ENCODE measurements at places on chromosomes 5 and 9.

DNA sequence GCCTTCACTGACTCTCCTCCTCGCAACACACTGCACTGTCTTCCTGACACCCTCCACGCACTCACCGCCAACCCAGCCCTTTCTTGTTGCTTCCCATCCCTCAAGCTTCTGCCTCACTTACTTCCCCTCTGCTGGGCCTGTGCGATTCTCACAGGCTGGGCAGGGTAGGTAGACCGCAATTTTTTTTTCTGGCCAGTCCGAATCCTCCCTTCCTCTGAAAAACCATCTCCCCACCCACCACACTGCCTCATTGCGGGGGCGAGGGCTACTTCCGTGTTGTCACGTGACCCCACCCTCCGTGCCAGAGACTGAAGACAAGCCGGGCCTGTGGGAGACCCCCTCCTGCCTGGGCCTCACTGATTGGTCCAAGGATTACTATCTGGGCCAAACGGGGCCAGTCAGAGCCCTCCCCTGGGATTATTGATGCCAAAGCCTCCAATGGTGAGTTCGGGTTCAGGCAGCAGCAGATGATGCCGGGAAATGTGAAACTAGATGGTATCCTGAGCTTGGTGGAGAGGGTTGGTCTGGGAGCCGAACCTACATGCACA is 73.1 kb downstream of the STK10 start:
- no peak for DNase-seq

GRCh38 chr5:116571568-116572349 is 2.9 kb downstream of the SEMA6A start:
- DNase-seq, result peak; percentile 9

GRCh38 chr9:35311891-35312639 is 150.3 kb downstream of the UNC13B start:
- DNase-seq, result no peak

- DNase-seq, result no peak
These were observed 17.6 kb upstream of the SNX2 start for GRCh38 chr5:122757285-122757684.

DNA sequence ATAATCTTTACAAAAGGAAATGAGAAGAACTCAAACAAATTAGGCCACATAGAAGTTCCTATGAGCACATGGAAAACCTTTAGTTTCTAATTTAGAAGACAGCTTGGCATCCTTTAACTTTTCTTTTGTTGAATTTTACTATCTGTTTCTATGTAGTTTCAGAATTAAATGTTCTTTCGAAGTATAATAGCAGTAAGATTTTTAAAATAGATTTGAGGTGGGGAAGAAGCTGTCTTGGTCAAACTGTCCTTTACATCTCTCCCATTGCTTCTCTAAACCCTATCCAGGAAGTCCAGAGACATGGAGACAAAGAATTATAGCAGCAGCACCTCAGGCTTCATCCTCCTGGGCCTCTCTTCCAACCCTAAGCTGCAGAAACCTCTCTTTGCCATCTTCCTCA is at the start of gene OR1L4:
Gene OR1L4 (plus strand): TSS at position 301 of the 400 bp plus-strand sequence. CDS start 0 bp downstream, at position 301.
- no peak for DNase-seq

GRCh38 chr9:135739271-135740220 is 37.6 kb downstream of the KCNT1 start:
- no peak for DNase-seq

DNA sequence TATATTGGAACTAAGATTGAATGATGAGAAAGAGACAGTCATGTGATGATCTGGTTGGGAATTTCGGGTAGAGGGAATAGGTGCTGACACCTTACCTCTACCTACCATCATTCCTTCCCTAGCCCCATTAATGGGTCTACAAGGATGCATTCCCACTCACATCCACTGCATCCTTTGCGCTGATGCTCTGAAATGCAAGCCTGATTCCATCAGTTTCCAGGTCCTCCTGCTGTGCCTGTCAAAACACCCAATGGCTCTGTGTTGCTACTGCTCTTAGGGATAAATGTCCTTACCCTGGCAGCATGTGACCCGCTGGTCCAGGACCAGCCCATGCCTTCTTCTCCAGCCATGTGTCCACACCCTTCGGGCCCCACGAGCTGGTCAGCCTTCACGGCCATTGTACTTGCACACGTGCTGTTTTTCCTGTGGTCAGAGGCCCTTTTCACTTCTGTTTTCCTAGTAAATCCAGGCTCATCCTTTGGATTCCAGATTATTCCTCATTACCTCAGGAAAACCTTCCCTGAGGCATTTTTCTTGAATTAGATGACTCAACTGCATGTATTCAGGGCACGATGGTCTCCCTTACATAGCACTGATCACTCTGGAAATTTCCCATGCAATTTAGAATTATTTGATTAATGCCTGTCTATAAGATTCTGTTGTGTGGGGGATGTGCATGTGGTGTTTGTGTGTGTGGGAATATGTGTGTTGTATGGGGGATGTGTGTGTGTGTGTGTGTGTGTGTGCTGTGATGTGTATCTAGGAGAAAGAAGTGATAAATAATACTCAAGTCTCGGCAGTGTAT is 185.0 kb downstream of the DIRAS2 start:
- DNase-seq, result no peak

DNA sequence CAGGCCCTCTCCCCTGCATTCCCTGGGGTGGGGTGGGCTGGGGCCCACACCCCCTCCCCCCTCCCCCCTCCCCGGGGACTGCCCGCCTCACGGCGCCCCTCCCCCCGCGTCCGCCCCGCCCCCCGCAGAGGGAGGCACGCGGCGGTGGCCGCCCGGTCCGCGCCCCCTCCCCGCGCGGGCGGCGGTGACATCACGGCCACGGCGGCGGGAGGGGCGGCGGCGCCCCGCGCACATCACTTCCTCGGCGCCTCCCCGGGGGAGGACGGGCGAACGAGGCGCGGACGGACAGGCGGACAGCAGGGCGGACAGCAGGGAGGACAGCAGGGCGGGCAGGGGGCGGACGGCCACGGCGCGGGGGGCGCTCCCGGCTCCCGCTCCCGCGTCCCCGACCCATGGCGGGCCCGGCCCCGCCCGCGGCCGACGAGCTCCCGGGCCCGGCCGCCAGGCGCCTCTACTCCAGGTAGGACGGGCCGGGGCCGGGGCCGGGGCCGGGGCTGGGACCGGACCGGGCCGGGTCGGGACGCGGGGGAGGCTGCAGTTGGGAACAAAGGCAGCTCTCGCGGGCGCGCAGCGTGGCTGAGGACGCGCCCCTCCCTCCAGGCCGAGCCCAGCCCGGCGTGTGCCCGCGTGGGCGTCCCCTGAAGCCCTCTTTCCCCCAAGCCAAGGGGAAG is at the start of gene GPSM1:
Gene GPSM1 (plus strand): TSS at position 236 of the 671 bp plus-strand sequence. CDS start 157 bp downstream, at position 393.
- DNase-seq, result peak; percentile 70

DNA sequence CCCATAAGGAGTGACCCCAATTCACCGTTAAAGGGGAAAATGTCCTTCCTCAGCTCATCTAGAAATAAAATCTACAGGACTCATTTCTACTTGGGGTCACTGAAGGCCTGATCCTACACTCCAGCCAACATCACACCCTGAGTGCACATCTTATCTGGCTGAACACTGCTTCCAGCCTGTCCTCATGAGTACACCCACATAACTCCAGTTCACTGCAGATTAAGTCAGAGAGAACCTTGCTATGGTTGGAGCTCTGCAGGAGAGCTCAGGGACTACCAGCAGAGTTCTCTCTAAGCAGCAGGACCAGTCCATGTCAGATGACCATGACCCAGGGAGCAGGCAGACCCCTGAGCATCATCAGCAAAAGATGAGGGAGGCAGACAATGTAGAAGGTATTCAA is 126.9 kb upstream of the MAP3K1 start:
- no peak for DNase-seq

GRCh38 chr5:82129723-82130285 is 148.3 kb downstream of the RPS23 start:
- no peak for DNase-seq

DNA sequence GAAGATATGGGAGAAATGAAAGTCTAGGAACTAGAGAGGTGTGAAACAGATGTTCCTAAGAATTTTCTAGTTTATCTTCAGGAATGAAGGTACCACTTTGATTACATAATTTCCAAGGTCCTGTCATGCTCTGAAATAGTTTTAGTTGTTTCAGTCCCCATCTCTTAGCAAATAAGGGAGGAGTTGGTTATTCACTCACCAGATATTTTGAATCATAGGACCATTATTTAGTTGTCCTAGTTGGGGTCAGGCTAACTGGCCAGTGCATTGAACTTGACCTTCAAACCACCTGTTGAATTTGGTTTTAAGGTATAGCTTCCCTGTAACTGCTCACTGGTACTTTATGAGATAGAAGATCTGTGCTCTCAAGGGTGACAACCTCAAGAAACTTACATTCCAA is 53.9 kb upstream of the TNFAIP8 start:
- DNase-seq, result no peak

GRCh38 chr5:77642738-77643653 is 4.5 kb upstream of the OTP start:
- peak; percentile 23 for DNase-seq

- no peak for DNase-seq
These were observed 25.7 kb upstream of the SPDL1 start for GRCh38 chr5:169557838-169558237.

DNA sequence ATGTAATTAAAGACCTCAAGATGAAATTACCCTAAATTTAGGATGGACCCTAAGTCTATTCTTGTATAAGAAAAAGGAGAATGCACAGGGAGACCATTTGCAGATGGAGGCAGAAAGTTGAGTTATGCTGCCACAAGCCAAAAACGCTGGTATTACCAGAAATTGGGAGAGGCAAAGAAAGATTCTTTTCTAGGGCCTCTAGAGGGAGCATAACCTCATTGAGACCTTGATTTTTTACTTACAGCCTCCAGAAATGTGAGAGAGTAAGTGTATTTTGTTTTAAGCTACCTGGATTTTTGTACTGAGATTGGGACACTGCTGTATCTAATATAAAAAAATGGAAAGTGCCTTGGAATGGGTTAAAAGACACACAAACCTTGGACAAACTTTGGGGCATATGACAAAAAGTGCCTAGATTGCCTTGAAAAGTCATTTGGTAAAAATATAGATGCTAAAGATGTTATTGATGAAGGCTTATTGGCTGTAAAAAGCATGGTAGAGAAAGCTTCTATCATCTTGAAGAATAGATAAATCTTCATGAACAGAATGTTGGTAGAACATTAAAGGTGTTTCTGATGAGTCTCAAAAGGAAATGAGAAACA is 174.7 kb upstream of the PRDM9 start:
- DNase-seq, result no peak

DNA sequence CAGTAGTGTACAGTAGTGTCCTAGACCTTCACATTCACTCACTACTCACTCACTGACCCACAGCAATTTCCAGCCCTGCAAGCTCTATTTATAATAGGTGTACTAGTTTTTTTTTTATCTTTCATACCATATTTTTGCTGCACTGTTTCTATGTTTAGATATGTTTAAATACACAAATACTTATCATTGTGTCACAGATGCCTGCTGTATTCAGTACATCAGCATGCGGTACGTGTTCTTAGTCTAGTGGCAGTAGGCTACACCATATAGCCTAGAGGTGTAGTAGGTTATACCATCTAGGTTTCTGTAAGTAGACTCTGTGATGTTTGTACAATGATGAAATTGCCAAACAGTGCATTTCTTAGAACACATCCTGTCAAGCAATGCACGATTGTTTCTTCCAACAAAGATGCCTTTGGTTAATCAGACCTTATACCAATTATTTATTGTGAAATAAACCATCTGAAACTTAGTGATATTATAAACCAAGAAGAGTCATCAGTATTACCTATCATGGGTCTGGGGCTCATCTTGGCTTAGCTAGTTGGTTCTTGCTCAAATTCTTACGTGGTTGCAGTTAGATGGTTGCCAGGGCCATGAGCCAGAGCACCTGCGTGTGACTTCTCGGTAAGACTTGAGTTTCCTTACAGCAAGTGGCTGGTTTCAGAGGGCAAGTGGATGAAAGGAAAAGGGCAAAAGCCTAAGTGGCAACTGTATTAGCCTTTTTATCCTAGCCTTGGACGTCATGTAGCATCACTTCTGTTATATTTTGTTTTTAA is 41.1 kb downstream of the ERBIN start:
- DNase-seq, result no peak

DNA sequence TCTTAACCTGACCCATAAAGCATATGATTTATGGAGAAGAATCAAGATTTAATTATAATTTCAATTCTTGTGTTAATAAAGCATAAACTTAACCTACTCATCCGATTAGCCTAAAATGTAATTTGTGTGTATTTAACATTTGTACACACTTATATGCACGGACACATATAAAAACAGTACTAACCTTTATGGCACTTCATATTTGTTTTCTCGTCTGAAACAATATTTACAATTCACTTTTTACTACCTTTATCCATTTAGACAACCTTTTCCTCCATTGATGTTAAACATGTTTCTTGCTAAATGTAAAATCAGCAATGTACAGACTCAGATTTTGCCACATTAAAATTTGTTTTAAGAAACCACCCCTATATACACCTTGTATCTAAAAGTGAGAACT is 22.8 kb downstream of the MEGF10 start:
- no peak for DNase-seq

DNA sequence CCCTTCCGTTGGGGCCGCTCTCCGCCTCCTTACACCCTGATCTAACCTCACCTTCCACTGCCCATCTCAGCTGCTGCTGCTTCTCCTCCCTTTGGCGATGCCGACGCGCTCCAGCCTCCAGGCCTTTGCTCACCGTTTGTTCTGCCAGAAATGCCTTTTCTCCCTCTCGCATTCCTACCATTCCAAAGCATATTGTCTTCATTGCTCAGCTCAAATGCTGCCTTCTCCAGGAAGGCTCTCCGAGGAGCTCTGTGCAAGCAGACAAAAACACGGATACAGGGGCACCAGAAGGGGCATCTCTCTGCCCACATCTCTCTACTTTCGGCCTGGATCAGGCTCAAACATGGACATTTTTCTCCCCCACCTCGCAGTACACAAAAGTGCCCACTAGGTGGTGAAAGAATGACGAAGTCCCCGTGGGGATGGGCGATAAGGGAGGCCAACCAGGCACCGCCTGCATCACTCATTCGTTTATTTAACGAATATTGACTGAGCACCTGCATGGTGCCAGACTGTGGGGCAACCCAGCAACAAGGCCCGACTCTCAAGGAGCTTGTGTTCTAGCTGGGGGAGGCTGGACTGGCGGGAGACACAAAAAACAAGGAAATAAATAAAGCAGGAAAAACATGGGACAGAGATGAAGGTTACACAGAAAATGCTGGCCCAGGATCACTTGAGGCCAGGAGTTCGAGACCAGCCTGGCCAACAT is 7.3 kb upstream of the GRHPR start:
- DNase-seq, result peak; percentile 81

- DNase-seq, result no peak
These were observed 61.3 kb downstream of the TTLL11 start for GRCh38 chr9:122031776-122032175.

DNA sequence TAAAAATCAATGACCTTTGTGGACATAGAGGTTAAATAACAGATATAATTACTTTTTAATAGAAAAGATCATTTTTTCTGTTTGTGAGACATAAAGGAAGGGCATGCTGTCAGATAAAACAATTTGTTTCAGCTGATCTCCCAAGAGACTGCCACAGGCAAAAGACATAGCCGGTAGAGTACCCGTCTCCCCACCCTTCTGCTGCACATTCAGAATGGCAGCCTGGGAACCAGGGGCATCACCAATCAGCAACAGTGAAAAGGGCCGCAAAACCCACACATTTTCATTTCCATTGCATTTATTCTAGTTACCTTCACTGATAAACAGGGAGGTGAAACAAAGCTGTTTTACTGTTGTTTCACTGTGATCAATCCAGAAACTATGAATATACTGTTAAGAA is 357.7 kb downstream of the ARRDC3 start:
- DNase-seq, result no peak
